ENCODE measurements at places on chromosomes 2 and 18. TPM values are rescaled to one million over a fixed set of nuclear protein-coding genes. Genes with fewer than 3 reads are reported as not detected.

Gene GORASP2
- total RNA-seq, result 32.2 TPM

Gene CNTNAP5
- total RNA-seq, result not detected

Gene C2orf81
- 1.1 TPM for total RNA-seq

Gene RAMP1
- total RNA-seq, result 87.4 TPM

Gene CCL20
- total RNA-seq, result 4.0 TPM

Gene LIMS2
- 14.9 TPM for total RNA-seq

Gene ALPP
- not detected for total RNA-seq

Gene DES
- total RNA-seq, result 82.0 TPM

Gene CDCA7
- total RNA-seq, result 43.5 TPM

Gene ATP6V1B1
- 1.3 TPM for total RNA-seq

DNA sequence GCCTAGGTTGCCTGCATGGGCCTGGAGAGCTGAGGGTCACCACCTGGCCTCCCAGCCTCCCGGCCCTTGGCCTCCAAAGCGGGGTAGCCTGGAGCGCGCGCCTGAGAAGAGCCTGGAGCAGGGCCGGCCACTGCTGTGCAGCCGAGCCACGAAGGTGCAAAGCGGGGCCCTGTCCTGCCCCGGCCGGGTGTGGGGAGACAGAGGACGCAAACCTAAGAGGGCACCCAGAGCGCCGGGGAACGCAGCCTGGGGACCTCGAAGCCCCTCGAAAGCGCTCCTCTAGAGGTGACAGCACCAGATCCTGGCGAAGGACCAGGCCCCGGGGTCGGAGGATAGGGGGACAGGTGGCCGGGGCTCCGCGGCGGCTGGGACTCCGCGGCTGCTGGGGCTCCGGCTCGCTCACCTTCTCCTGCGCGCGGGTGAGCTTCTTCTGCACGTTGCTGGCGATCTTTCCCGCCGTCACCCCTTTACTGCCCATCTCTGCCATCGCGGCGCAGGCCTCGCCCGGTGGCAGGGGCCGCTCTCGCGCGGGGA lies 430 bp downstream of the BIN1 start:
- no peak for DNase-seq

DNA sequence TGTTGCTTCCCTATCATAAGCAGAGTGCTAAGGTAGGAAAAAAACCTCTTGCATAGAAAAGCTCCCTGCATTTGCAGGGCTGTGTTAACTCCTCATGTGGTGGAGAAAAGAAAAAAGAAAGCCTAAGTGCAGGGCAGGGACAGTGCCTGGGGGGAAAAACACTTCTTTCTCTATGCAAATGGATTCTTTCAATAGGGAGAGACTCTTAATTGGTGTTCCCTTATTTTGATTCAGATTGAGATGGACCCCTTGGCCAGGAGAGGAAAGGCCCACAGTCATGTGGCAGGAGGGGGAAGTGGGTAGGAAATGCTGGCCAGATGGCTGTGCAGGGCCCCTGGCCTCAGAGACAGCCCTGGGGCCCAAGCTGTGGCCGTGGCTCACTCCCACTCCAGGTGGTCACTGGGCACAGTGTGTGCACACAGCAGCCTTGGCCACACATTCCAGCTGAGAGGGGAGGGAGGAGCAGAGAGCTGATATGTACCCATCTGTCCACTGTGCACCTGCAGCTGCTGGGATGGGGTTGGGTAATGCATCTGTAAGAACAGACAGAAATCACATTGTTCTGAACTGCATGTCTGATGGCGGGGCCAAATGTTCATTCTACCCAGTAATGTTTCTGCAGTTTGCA lies 410.4 kb downstream of the DSC3 start:
- no peak for DNase-seq

DNA sequence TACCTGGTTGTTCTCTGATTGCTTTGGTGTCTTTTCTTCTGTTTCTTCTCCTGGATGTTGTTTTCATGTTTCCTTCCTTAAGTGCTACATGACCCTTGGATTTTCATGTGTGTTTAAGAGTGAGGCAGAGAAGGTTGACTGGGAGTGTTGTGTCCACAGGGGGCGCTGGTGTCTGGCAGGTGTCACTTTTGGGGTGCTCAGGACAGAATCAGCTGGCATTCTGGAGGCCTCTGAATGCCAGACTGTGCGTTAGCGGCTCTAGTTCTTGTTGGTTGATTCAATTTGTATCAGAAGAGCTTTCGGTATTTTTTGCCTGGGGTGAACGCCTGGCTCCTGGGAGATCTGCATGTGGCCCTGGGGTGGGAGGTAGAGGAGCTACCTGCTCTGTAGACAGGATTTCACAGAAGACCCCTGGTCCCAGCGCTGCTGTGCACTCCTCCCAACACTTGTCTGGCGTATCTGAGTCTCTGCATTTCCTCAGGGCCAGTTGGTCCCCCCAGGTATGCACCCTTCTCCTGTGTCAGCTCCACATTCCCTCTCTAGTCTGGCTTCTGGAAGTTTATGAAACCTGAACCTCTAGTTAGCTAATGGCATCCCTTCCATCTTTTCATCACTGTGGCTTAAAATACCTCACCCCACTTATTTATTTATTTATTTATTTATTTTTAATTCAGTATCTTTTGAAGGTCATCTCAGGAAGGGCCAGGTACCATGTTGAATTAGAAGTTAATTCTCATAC lies 1.1 kb downstream of the GREB1 start:
- no peak for DNase-seq

GRCh38 chr2:132760405-132760804 lies 90.4 kb upstream of the LYPD1 start:
- no peak for DNase-seq

GRCh38 chr18:77110936-77111335 lies 21.6 kb downstream of the MBP start:
- DNase-seq, result no peak

- no peak for DNase-seq
Measured at GRCh38 chr18:42052122-42052708, 97.2 kb downstream of the PIK3C3 start.

DNA sequence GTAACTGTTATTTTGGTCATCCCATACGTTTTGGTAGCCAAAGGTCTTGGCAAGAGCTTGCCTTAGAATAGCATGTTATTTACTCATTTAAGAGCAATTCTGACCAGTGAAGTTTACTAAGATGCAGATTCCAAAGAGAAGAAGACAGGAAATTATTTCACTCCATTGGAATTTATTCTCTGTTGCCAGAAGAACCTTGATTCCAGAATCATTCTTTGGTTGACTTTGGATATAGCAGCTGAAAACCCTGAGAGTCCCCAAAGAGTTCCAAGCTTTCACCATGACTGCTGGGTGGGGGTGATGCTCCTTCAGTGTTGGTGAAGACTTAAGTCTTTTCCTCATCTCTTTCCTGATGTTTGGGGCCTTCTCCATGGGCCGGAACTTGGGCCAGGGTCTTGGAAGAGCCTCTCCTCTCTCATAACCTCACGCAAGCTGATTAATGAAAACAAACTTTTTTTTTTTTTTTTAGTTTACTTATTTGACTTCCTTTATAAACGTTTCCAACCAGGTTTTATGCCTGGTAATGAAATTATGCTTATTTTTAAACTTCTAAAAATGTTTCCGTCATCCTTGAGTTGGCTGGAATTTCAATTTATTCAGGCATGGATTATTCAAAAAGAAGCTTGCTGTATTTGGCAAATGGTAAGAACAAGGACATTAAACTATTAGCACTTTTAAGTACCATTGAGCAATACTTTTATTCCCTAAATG lies 192.0 kb downstream of the MTX2 start:
- DNase-seq, result no peak

- no peak for DNase-seq
Measured at GRCh38 chr18:46335534-46336101, 231.4 kb downstream of the HAUS1 start.

DNA sequence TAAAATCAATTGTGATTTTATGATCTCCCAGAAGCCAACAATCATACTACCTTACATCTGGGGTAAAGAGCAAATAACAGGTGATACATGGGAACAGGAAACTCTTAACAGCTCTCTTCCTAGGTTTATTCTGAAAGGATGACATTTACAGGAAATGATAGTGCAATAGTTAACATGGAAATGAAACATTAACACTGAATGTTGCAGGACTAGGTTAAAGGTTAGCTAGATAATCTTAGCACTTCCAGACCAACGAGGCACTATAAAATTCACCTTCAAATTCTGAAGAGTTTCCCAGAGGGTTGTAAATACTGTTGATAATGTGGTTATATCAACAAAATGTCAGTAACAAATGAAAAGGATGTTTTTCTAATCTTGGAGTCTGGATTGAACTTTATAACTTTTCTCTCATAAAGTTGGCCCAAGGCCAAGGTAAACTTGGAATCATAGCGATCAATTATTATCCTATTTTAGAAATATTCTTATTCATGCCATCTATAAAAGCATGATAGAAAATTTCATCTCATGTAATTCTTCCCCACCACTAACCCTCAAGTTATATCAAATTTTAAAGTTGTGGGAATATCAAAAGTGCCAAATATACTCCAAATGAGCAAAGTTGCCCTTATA lies 32.9 kb upstream of the GCG start:
- DNase-seq, result no peak

DNA sequence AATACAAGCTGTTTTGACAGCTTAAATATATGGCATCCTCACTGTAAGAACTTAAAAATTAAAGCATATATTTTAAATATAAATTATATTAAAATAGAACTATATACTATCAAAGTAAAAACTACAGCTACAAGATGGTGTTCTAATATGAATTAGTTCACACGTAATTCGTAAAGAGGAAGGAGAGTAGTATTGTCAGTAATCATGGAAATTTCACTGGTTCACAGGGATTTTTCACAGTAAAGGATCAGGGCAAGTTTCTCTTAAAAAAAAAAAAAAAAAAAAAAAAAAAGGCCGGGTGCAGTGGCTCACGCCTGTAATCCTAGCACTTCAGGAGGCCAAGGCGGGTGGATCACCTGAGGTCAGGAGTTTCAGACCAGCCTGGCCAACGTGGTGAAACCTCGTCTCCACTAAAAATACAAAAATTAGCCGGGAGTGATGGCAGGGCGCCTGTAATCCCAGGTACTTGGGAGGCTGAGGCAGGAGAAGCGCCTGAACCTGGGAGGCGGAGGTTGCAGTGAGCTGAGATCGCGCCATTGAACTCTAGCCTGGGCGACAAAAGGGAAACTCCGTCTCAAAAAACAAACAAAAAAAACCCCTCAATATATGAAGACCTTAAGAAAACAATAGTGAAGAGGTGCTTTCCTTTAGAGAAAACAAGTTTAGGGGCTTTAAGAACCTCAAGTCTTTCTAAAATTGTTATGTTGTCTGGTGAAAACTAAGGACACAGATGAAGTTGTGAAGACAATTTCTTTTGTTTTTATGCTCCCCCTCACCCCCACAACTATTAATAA lies 32.5 kb downstream of the PNO1 start:
- DNase-seq, result no peak

GRCh38 chr2:95024960-95025405 lies 525 bp upstream of the MAL start:
- DNase-seq, result no peak

GRCh38 chr2:126038861-126039260 lies 617.1 kb upstream of the GYPC start:
- no peak for DNase-seq

GRCh38 chr2:54906716-54907115 lies 143.5 kb downstream of the RTN4 start:
- no peak for DNase-seq

- DNase-seq, result no peak
Measured at GRCh38 chr2:16649353-16650286, 16.0 kb downstream of the CYRIA start.

DNA sequence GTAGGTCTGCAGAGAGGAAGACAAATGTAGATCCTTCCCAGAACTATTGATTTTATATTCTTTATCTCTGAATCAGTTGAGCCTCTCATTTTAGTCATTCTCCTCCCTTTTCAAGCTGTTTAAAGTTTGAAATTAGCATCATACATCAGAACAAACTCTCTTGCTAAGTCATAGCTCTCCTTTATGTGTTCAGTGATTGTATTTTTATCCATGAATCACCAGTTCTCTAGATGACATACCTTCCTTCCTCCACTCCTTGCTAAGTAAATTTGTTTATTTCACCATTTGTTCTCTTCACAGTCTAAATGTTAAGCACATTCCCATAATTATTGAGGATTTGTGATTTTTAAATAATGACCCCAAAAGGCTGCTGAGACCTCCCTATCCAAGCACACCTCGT lies 63.5 kb upstream of the RAPGEF4 start:
- no peak for DNase-seq

GRCh38 chr2:224958873-224959272 lies 83.4 kb downstream of the DOCK10 start:
- DNase-seq, result no peak

DNA sequence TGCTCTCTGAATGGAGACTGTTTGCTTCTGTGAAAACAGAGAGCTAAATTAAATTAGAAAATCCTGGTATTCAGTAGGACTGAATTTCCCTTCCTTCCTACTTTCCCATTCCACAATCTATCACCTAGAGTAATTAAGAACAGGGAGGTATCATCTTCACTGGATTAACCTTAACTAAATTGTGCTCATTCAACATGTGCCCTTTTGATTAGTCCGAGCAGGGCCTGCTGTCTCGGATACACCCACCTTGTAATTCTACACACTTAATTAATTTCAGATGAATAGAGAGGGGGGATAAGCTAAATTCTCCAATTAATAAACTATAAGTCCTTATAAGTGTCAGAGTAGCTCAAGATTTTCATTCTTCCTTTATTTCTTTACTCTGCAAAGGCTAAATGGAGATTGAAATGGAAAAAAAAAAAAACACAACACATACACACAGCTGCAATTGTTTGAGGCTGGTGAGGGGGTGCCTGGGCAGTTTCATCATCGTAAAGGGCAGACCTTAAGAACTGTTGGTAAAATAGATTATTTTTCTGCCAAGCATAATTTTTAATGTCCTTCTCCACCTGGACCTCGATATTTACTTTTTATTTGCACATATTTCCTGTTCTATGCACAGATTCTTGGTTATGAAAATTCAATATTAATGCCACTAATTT lies 157.1 kb upstream of the SIX2 start:
- no peak for DNase-seq

GRCh38 chr2:112640800-112641675 lies 4.7 kb upstream of the SLC20A1 start:
- no peak for DNase-seq

Measured in Peyer's patch (tissue), 4 donors.